ENCODE measurements at places on chromosomes 16 and 17.

GRCh38 chr17:75295201-75296158, 6.2 kb upstream of the SLC25A19 start:
- no peak for DNase-seq

DNA sequence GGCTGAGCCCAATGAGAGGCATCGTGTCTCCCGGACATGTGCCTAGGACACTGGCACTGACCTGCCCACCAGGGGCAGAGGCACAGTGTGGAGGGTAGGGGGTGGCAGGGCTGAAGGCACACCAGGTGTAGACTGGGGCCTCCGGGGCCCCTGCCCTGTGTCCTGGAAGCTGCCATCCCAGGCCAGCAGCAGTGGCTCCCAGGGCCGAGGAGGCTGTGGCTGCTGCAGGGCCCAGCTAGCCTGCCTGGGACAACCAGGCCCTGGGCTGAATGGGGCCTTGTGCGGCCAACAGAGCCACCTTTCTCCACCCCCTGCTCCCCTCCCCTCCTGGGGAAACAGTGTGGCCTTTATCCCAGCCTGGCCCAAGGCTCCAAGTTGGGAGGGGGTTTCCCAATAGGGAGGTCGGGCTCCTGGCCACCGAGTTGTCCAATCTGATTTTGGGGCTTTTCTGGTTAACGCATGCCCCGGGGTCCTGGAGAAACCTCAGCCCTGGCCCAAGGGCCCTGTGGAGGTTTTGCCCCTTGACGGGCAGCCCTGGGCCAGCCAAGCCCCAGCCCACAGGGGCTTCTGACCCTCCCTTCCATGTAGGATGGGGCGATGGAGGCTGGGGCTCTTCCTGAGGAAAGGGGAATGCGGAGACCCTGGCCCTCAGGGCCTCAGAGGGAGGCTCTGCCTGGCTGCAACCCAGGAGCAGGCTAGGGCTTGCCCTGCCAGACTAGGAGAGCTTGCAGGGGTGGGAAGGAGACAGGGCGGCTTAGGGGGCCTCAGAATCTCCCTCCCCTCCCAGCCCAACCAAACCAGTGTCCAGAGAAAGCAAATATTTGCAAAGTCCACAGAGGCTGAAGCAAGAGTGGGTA, 4.2 kb downstream of the MTSS2 start:
- no peak for DNase-seq

- DNase-seq: no peak
These were observed 22.9 kb downstream of the MBTPS1 start for GRCh38 chr16:84093879-84094270.

- no peak for DNase-seq
These were observed 29.8 kb upstream of the IRF8 start for GRCh38 chr16:85869206-85869605.

GRCh38 chr17:70295329-70295728, 126.0 kb downstream of the KCNJ2 start:
- no peak for DNase-seq

DNA sequence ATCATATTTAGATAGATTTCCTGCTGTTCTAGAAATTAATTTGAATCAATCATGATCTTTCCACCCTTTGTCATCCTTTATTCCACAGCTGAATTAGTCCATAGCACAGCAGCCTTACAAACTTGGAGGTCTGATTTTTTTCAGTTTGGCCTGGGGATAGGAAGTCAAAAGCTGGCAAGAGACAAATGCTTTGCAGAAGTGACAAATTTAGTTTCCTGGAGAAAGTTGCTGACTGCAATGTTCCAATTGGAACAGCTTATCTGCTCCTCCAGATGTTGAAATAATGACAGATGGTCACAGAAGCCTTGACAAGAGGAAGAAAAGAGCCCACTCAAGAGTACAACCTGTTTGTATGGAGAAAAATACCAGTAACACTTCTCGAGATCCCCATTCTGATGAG, 1276.1 kb upstream of the CDH8 start:
- DNase-seq: no peak

GRCh38 chr17:15291674-15292361, 26.7 kb upstream of the PMP22 start:
- DNase-seq: no peak

DNA sequence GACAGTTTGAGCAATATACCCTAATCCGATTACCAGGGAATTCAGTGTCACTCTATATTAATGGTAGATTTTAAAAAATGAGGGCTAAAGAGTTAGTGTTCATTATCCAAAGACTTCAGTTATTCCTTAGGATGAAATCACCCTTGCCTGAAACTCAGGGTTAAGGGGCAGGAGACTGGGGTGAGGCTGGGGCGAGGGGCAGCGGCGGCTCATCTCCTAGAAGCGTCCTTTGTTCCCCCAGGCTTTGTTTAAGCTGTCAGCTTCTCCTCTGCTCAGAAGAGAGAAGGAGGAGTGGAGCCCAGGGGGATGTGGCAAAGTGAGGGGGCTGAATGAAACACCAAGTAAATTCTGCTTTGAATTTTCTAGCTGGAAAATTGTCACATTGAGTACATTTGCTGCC, 117.7 kb upstream of the ELAC2 start:
- no peak for DNase-seq

DNA sequence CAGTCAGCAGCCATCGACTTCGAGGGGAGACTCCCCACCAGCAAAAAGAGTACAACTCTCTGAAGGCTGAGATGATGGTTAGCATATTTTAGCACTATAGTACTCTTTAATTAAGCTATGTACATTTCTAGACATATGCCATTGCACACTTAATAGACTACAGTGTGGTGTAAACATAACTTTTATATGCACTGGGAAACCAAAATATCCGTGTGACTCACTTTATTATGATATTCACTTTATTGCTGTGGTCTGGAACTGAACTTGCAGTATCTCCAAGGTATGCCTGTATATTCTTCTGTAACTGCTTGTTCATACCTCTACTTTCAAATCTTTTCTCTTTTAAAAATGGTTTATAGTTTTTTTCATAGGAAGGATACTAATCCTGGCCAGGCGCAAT, 11.0 kb upstream of the NXPH3 start:
- DNase-seq: no peak

DNA sequence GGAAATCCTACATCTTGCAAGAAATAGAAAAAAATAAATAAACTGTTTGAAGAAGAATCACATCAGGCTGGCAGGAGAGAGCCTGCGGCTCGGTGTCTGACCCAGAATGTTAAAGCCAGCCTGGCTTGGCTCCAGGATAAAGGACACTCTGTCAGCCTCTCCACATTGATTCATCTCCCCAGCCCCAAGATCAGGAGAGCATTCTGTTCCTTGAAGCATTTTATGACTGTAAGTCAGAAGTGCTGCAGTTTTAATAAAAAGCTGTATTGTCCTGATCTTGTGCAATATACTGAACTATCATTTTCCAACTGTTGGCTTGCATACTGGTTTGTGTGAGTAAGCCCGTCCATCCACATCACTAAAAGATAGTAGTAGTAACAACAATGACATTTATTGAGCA, 426.6 kb downstream of the HAPSTR1 start:
- DNase-seq: no peak

GRCh38 chr17:12727076-12727760, 61.5 kb downstream of the MYOCD start:
- DNase-seq: no peak

- DNase-seq: no peak
These were observed 5.5 kb downstream of the PRR29 start for GRCh38 chr17:64003526-64004121.

DNA sequence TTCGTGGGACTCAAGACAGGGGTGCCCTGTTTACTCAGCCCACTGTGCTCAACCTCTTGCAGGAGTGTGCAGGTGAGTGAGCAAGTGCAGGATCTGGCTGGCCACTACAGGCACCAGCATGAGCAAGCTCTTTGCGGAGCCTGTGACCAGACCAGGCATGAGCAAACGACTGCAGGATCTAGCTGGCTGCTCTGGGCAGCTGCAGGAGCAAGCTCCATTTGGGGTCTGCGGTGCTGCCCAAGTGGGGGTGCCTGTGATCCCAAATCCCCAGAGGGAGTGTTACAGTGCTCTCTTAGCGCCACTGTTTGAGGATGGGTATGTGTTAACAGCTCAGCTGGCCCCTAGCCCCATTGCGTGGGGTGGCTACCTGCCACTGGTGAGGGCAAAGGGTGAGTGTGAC, 2.4 kb downstream of the USP6 start:
- DNase-seq: no peak

- no peak for DNase-seq
These were observed 3.4 kb downstream of the SGCA start for GRCh38 chr17:50169121-50169764.

DNA sequence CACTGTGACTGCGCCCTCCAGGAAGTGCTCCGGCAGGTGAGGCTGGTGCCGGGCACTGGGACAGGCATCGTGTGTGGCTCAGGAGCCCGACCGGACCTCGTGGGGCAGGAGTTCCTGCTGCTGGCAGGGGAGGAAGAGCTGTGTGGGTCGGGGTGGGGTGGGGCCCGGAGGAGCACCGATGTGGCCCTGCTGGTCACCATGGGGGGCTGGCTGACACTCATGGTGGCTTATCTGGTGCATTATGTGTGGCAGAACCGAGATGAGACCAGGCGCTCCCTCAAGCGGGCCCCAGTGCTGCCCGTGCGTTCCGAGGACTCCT, 16.8 kb downstream of the LRRC3C start:
- no peak for DNase-seq

GRCh38 chr17:82250868-82251500, 22.1 kb downstream of the SLC16A3 start:
- DNase-seq: no peak

- no peak for DNase-seq
These were observed 588 bp upstream of the SMTNL2 start for GRCh38 chr17:4583782-4584100.

DNA sequence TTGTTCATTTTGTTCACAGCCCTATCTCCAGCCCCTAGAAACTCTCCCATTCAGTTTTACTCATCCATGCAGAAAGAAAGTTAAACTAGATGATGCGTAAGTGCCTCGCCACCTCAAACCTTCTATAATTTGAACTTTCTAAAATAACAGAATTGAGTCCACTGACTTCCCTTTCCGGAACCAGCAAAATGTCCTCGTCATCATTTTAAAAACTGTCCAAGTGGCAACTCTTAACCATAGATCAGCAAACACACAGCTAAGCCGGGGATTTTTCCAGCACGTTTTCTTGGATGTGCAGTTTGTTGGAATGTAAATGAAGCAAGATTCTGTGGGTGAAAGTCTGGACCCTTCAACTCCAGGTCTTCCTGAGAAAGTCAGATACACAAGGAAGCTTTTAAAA, 369.7 kb upstream of the ERCC4 start:
- no peak for DNase-seq

- no peak for DNase-seq
These were observed 611 bp downstream of the RRAD start for GRCh38 chr16:66924527-66925321.

DNA sequence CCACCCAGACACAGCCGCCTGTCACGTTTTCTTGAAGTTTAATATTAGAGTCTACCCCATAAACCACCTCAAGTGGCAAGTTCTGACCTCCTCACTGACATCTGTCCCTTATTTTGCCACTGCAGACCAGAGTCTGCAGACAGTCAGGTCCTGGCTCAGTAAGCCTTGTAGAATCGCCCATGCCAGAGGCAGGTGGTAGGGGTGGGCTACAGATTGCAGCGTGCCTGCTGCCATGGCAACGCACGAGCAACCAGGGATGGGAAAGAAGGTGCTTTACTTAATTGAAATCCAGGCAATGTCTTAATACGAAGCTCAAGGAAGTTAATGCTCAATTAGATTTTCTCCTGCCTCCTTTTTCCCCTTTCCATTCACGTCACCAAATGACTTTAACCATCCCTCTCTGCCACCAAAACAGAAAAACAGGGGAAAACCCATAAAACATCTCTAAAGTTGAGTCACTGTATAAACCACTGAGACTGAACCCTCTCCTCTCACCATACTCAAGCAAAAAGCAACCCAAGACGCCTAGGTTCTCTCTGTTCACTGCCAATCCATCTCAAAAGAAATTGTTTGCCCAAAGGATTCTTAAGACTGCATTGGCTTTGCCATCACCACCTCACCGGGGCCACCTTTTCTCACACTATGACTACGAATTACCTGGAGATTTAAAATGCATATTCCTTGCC, 228.8 kb downstream of the SLC39A11 start:
- no peak for DNase-seq

DNA sequence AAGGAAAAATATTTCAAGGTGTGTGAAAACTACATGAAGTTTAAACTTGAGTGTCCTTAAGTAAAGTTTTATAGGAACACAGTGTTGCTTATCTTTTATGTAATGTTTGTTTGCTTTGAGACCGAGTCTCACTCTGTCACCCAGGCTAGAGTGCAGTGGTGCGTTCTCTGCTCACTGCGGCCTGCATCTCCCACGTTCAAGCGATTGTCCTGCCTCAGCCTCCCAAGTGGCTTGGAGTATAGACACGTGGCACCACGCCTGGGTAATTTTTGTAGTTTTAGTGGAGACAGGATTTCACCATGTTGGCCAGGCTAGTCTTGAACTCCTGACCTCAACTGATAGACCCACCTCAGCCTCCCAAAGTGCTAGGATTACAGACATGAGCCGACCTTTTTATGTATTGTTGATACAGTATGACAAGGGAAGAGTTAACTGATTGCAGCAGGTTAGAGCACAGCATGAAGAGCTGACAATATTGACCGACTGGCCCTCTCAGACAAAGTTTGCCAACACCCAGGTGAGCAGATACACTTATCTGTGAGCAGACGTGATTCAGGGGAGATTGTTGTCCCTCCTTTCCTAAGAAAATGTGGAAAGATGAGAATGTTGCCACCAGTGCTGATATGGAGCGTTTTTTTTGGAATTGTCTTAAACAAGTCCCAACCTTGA, 373.7 kb downstream of the WWOX start:
- no peak for DNase-seq

- no peak for DNase-seq
These were observed 91.7 kb downstream of the HS3ST3A1 start for GRCh38 chr17:13510062-13510461.

DNA sequence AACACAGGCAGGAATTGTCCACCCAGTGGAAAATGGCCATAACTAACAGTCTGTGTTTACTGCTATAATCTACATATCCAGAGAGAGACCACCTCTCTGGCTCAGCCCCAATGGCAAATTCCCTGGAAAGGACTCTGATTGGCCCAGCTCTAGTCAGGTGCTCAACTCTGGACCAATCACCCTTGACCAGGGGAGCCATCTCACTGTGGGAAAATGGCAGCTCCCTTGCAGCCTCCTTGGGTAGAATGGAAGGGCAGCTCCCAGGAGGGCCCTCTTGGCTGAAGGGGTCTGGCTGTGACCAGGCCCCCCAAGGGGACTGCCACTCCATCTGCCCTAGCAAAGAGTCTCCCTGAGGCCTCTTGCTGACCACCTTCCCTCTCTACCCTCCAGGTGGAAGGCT, 3.1 kb downstream of the ALOX15B start:
- DNase-seq: no peak

GRCh38 chr16:79929260-79929965, 328.9 kb upstream of the MAF start:
- no peak for DNase-seq
